ENCODE measurements at places on chromosomes 1 and 21.

DNA sequence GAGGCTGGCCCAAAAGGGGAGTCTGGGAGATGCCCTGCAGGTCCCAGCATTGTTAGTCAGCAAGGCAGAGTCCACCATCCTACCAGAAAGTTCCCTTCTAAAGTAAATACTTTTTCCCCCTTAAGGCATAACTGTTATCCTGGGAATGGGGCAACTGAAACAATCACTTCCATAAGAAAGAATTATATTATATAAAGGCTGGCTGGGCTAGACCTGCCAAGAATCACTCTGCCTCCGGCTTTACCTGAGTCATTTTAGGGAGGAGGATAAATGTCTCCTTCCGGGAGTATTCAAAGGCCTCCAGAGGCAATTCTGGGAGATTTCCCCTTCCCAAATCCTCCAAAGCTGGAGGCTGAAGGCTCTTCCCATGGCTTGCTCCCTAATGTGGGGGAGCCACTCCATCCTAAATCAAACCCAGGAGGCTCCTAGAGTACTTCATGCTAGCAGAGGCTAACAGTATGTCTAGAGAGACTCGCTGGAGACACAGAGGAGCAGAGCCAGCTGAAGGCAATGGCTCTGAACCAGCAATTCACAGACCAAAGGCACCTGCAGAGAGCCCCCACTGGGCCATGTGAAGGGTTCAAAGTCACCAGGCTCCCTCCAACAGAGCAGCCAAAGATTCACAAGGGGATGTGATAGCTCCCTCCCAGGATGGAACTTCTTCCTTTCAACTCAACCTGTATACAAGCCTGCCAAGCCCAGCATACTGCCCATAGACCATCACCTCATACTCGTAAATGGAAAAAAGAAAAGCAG is 116.0 kb downstream of the ASTN1 start:
- no peak for DNase-seq

- DNase-seq: no peak
These were observed 59.4 kb downstream of the ARID4B start for GRCh38 chr1:235268379-235269125.

DNA sequence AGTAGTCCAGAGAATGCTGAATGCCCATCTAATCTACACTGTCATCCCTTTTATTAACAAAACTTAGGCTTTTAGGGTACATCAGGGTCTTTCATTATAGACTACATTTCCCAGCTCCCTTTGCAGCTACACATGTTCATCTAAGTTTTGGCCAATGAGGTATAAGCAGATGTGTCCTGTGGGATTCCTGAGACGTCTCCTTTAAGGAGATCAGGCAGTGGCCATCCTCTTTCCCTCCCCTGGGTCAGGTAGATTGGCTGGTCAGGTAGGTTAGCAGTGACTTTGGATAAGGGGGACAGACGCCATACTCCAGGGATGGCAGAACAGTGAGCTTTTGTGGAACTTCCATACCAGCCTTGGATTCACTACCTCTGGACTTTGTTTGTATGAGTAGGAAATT is 188.3 kb downstream of the FGGY start:
- no peak for DNase-seq

DNA sequence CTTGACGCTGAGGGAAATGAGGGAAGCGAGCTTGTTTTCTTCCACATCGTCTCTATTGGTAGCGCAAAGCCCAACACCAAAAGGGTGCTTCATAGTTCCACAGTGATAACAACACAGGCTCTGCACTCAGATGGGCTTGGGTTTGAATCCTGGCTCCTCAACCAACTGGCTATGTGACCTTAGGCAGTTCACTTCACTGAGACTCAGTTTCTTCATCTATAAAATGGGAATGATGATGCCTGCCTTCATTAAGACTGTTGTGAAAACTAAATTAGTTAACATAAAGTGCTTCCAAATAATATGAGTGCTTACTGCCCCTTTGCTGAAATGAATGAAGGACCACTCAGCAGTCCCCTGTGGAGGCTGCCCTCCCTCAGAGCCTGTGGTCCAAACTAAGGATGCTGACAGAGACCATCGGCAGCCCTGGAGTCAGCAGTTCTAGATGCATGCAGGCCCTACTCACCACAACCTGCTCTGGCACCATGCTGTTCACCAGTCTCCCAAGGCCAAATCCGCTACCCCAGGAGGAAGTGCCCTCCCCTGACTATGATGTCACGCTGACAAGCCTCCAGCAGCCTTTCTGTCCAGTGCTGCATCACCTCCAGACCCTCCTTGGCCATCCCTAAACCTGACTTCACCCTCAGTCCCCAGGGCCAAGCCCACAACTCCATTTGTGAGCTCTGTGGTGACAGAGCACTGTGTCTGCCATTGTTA is 30.7 kb downstream of the DMAP1 start:
- no peak for DNase-seq

DNA sequence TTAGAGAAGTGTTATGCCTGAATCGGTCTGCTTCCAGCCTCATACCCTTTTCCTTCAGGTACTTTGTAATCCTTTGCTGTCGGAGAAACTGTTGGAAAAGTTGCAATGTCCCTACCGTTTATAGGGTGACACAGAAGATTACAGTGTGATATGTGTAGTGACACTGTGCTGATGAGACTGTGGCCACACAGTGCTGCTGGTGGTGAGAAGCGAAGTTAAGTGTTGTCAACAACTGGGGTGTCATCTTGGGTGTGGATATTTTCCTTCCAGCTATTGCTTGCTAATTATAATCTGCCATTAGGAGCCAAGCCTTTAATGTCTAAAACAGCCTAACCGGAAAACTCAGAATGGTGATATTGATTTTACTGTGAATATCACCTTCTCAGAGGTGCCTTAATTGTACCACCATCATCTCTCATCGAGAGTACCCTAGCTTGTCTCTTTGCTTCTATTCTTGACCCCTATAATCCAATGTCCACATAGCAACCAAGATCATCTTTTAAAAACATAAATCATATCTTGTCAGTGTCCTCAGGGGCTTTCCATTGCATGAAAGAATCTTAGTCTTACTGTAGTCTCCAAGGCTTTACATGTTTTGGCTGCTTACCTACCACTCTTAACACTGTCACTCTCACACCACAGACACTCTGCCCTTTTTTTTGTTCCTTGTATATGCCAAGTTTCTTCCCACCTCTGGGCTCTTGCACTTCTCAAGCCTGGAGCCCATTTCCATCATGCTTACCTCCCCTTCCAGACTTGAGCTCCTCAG is 89.4 kb upstream of the PGD start:
- no peak for DNase-seq

- DNase-seq: no peak
These were observed 42.5 kb downstream of the MRAP start for GRCh38 chr21:32340863-32341848.

- DNase-seq: no peak
These were observed 15.3 kb upstream of the OR6K3 start for GRCh38 chr1:158735848-158736247.

DNA sequence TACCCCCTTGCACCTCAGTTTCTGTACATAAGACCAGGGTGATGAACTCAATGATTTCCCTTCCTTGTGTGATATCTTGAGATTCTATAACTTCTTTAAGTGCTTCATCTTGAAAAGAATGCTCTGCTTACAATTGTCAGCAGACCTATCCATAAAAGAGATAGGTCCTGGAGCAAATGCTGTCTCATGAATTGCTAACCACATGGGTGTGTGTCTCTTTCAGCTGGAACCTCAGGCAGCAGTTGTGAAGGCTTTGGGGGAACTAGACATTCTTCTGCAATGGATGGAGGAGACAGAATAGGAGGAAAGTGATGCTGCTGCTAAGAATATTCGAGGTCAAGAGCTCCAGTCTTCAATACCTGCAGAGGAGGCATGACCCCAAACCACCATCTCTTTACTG is 2.8 kb downstream of the IL20 start:
- DNase-seq: no peak

GRCh38 chr1:111879081-111879480 is 110.4 kb downstream of the KCND3 start:
- no peak for DNase-seq

DNA sequence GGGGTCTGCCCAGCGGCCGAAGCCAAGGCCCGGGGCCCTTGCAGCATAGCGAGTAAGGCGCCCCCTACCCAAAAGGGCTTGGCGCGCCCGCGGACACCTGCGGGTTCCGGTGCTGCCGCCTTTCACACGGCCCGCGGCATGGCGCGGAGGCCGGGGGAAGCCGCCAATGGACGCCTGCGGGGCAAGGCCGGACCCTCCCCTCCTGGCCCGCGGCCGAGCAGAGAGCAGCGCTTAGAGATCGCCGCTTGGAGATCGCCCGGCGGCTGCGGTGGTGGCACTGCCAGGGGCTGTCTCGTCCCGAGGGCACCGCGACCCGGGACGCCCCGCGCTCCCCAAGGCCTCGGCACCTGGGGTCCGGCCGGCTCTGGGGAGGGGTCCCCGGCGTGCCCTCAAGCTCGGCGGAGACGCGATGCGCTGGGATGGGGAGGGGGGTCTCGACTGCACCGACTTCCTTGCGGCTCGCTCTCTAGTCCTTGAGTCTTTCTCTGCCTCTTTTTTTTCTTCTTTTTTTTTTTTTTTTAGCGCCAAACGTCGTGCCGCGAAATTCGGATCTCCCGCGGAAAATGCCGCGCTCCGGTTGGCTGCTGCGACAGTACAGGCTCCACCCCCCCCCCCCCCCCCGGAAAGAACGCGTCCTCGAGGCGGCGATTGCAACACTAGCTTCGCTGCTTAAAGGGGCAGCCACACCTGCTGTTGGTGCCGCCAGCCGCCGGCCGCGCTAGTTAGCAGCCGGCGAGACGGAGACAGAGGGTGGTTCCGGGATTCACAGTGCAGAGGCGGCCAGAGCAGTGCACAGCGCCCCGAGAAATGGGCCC is at the start of gene E2F2:
E2F2 (minus strand) TSS at position 487 of the 815 bp plus-strand sequence; CDS start at position 47, 440 bp downstream.
- peak; percentile 87 for DNase-seq

DNA sequence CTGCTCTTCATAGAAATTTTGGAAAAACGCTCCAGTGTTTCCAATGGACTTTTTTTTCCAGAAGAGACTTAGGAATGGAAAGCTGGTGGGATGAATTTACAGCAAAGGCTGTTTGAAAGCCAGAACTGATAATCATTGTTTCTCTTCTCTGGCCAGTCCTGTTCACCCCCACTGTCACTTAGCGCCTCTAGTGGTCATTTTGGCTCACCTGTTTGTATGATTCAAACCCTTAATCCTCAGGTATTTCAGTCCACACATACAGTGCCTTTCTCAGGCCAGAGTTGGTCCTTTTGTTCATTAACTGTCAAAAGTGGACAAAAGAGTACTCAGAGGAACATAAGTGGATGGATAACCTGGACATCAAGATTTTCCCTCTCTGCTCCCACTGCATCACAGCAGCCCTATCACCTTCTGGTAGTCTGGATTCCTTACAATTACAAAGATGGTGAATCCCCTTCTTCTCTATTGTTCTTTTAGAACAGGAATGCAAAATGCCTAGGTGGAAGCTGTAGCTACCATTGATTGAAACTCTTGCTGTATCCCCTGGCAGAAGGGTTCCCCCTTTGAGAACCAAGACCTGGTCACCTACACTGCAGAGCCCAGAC is 177.6 kb upstream of the OLFM3 start:
- no peak for DNase-seq

DNA sequence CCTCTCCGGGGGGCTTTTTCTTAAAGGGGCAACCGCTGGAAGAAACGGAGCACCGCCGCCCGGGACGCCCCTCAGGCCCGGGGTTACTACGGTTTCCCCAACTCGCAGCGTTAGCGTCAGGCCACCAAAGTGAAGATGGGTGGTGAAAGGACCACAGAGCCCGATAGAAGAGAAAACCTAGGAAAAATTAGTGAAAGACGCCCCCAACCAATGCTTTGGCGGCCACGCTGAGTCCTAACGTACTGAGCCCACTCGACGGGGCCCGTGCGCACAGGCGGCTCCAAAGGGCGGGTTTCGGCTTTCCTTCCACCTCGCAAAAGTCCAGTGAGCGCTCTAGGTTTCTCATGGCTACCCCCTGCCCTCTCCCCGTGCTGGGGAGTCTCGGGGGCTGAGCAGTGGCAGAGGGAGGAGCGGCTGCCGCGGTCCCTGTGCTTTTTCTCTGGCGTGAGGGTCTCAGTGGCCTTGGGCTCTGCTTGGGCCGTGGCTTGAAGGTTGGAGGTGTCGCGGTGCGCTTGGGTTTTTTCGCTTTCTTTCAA is 12.2 kb upstream of the SPEN start:
- peak; percentile 18 for DNase-seq

DNA sequence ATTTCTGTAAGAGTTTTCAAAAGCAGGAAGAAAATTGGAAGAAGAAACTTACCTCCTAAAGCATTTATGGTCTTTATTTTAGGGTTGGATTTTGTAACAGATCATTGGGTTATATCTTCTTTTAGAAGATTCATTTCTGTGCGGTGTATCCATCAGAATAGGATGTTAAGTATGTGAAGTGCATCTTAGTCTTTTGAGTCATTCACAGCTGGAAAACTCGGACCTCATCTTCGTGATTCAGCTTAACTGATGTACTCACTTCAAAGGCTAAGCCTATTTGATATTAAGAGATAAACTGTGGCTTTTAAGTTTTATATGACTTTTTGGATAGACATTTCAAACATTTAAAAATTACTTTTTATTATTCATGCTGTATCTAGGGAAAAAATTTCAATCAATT is 56.3 kb downstream of the GIPC2 start:
- no peak for DNase-seq

- peak; percentile 76 for DNase-seq
These were observed at the start of gene ITGB2 for GRCh38 chr21:44920694-44921604. Gene ITGB2 (minus strand): TSS chr21:44920899. CDS start chr21:44910782, 10,117 bp downstream.

DNA sequence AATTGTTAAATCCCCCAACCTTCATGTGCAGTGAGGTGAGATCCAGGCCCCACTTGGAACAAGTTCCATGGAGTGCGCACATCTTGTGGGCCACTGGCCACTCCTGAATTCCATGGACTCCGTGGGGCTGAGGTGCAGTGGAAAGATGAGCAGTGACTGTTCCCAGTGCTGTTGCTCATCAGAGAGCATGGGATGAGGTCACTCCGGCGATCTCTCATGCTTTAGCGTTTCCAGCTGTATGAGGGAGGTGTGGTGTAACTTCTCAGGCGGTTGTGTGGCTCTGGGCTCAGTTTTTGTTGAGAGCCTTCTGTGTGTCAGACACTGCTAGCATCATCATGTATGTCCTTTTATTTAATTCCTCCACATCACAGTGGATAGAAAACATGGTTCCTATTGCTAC is 96.2 kb downstream of the GALNT2 start:
- no peak for DNase-seq

DNA sequence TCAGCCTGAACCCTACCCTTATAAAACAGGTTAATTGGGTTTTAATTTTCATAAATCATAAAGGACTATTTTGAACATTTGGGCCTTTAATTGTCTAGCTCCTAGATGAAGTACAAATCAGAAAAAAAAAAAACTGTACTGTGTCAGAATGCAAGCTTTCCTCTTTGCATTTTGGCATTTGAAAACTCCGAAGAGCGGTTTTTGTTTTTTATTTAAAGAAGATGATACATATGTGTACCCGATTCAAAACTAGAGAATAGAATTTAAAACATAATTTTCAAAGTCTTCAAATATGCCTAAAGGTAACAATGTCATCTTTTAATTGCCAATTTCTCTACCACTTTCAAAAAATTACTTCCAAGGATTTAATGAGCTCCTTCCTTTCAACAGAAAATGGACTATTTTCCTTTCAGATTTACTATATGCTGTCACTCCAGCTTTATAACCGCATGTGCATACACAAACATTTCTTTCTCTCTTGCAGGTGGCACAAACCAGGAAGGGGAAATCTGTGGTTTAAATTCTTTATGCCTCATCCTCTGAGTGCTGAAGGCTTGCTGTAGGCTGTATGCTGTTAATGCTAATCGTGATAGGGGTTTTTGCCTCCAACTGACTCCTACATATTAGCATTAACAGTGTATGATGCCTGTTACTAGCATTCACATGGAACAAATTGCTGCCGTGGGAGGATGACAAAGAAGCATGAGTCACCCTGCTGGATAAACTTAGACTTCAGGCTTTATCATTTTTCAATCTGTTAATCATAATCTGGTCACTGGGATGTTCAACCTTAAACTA is 33.7 kb downstream of the MRPL39 start:
- DNase-seq: peak; percentile 86
